GM12864 (cell line): ENCODE measurements at places on chromosomes 4 and X.

- DNase-seq, result no peak
Observed at GRCh38 chr4:2833671-2834000, 10.0 kb upstream of the ADD1 start.

DNA sequence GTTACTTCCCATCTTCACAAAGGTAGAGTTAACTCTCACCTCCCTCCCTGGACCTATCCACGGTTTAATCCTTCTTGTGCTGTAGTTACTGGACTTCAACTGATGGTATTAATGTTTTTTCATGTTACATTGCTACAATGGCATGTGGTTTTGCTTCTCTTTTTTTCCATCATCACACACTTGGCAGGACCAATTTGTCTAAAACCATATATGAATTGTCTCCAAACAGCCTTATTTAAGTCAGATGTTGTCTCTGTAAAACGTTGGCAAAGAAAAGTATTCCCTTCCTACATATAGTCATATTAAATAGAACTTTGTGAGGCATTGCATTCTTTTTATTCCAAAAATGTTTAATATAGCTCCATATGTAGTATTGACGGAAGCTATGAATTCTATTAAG lies 15.5 kb downstream of the PRRG1 start:
- no peak for DNase-seq

DNA sequence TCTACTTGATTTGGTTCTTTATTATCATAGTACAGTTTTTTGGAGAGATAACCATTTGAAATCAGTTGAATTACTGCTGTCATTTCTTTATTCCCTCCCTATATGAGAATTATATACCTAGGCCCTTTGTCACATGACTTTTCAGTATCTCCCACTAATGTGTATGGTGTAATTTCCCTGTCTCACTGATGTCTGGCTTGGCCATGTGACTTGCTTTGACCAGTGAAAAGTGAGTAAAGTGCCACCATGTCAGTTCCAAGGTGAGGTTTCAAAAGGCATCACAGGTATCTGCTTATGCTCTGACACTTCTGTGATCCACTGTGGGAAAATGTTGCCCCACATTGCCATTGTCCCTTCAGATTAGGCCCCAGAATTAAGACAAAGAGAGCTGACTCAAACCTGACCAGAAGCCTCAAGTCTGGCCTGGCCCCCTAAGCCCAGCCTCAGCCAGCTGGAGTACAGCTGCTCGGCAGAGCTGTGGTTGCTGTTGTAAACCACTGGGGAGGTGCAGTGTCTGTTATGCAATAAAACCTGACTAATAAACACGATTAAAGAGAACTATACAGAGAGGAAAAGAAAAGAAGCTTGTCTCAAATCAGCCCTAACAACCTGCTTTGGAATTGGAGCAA lies 27.5 kb downstream of the SETD7 start:
- peak; percentile 15 for DNase-seq

DNA sequence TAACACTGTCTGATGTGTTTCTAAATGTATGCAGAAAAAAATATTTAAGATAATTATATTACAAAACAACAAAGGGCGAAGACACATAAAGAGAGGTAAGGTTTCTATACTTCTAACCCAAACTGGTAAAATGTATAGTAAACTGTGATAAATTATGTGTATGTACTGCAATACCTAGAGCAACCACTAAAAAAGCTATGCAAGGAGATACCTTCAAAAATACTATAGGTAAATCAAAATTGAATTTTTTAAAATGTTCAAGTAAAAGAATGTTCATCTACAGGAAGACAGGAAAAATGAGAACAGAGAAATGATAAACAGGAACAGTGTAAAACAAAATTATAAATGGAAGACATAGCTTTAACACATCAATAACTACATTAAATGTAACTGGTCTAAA lies 27.3 kb upstream of the RAI2 start:
- DNase-seq, result no peak

DNA sequence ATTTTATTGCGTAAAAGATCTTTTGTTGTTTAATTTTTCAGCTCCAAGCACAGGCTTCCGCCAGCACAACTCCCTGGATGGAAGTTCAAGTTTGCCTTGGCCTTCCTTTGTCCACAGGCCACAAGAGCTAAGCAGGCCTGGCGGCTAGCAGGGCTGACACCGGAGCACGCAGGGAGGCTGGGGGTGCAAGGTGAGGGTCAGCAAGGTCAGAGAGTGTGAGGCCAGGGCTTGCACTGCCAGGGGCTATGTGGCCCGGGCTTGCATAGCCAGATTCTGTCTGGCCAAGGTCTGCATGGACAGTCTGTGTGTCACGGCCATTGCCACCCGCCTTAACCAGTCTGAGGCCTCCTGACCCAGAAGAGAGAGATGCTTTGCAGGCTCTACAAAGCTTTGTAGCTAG lies 123.9 kb downstream of the BCOR start:
- DNase-seq, result no peak

DNA sequence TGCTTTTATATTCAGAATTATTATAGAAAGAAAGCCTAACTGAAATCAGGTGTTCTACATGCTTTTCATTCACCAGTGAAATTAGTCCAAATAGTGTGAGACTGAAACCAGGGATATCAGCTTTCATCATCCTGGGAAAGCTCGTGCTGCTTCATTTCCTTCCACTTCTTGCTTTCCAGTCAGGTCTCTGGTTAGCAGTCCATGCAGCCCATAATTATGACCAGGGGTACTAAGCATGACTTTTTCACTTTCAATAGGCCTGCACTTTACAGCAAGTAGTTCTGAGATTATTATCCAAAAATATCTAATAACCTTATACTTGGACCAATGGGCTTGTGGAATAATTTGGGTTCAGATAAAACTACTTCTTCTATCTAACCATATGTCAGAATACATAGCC lies 673.2 kb upstream of the MAGEB2 start:
- DNase-seq, result no peak

DNA sequence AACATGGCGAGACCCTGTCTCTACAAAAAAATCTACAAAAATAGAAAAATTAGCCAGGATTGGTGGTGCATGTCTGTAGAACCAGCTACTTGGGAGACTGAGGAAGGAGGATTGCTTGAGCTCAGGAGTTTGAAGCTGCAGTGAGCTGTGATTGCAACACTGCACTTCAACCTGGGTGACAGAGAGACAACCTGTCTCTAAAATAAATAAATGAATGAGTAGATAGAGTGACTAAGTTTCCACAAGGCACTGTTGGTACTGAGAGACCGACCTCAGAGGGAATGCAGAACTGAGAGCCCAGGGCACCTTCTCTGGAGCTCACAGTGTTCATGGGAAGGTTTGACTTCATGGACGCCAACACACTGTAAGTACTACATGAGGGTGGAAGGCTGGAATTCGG lies 26.7 kb upstream of the ARSD start:
- DNase-seq, result no peak

DNA sequence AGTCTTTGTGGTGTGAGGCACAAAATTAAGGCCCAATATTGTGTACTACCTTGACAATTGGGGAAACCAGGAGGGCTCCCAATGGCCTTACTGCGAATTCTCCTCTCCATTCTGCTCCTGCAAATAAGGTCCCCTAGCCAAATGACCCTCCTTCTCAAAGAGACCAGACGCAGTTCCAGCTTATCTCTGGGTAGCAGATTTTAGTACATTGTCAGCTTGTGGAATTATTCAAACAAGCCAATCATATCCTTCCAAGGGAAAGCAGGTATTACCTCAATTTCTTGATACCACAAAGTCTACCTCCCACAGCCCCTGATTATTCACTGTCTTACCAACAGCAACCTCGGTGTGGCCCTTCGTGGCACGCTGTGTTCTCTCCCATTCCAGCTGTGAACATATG lies 7.8 kb upstream of the ZBTB33 start:
- DNase-seq, result no peak

DNA sequence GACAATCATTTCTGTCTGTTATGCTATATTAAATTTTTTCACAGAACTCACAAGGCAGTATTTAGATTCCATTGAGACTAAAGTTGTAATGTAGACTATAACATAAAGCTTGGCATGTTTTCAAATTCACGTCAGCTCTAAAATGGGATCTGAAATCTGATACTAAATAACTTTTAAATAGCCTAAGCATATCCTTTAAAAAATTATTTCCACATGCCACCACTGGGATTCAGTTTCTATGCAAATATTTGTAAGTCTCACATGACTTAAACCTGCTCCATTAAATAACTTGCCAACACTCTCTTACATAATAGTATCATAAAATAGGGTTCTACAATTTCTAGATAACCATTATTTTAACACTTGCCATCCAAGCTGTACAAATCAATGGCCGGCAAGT lies 32.4 kb downstream of the KLHL8 start:
- no peak for DNase-seq

GRCh38 chr4:158374318-158374717 lies 147.4 kb upstream of the RXFP1 start:
- DNase-seq, result no peak

- DNase-seq, result no peak
Observed at GRCh38 chrX:39409246-39409917, 608.1 kb downstream of the MID1IP1 start.

DNA sequence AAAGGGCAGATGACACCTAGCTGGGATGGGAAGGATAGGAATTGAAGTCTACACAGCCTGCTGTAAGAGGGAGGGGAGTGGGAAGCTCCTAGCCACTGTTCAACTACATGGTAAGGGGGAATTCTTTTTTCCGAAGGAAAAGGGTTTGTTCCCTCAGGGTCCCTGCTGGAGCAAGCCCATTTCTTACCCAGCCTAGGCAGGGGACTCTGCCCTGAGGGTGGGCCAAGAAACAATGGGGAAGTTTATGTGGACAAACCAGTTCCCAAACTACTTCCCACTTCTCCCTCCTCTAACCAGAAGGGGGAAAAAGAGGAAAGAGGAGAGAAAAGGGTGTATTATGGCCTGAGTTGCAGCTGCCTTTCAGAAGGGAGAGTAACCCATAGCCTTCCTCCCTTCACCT lies 13.5 kb upstream of the VSIG4 start:
- DNase-seq, result no peak

DNA sequence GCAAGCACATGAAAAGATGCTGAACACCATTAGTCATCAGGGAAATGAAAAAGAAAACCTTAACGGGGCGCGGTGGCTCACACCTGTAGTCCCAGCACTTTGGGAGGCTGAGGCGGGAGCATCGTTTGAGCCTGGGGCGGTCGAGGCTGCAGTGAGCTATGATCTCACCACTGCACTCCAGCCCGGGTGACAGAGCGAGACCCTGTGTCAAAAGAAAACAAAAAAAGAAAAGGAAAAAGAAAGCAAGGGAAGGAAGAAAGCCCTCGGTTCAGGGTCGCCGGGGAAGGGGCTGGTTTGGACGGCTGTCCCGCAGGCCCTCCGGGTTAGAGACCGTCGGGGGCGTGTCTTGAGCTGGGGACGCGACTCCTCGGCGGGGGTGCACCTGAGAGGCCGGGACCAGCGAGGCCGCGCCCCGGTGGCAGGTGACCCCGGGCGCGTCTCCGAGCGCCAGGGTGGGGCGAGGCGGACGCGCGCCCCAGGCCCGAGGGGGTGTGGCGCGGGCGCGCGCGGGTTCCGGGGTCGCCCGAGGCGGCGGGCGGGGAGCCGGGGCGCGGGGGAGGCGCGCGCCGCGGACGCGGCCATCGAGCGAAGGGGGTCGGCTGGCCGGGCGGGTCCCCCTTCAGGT lies 478 bp upstream of the PLXNA3 start:
- no peak for DNase-seq

- DNase-seq, result no peak
Observed at GRCh38 chr4:149465955-149466354, 349.7 kb downstream of the IQCM start.
